NCI-H187 treated with DMSO at 0.1 percent for 48 hours (cell line): ENCODE measurements at places on chromosomes 12 and 14.

DNA sequence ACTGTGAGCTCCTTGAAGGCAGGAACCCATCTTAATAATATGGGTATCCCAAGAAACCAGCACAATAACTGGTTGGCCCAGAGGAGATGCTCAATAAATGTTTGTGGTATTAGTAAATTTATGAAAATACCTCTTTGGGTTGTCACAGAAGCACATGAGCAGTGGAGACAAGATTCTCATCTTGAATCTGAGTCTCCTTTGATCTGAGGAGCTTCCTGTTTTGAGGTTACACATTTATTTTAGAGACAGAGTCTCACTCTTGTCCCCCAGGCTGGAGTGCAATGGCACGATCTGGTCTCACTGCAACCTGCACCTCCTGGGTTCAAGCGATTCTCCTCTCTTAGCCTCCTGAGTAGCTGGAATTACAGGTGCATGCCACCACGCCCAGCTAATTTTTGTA, 247.4 kb downstream of the NRXN3 start:
- DNase-seq, result no peak

GRCh38 chr12:41293011-41293410, 104.9 kb downstream of the PDZRN4 start:
- DNase-seq, result no peak

- DNase-seq, result no peak
Observed at GRCh38 chr12:66563220-66563619, 115.7 kb downstream of the GRIP1 start.

- no peak for DNase-seq
Observed at GRCh38 chr14:61563162-61563511, 132.2 kb upstream of the HIF1A start.

- no peak for DNase-seq
Observed at GRCh38 chr12:22535478-22535877, 8.9 kb downstream of the C2CD5 start.

DNA sequence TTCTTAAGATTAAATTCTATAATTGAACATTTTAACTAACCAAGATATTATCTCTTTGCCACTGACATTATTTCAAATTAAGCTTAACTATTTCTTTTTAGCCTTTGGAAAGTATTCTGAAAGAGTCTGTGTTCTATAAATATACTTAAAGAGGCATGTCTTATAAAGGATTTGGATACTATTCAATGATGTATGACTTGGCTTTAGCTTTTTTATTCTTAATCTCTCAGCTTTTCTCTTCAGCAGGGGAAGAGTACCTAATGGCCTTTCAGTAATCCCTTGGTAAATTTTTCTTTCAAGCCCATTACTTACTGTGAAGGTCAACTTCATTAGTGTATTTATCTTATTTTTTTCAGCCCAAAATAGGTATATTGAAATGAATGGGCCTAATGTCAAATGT, 113.8 kb downstream of the LRRK2 start:
- DNase-seq, result no peak

GRCh38 chr14:29757711-29758233, 169.9 kb downstream of the PRKD1 start:
- no peak for DNase-seq

- DNase-seq, result no peak
Observed at GRCh38 chr12:31370531-31371255, 44.7 kb upstream of the SINHCAF start.

GRCh38 chr12:88141425-88141773, 489 bp downstream of the CEP290 start:
- DNase-seq, result no peak

- no peak for DNase-seq
Observed at GRCh38 chr12:107340898-107341297, 247.5 kb upstream of the CRY1 start.

GRCh38 chr12:121673013-121673511, 3.6 kb upstream of the MORN3 start:
- DNase-seq, result no peak

GRCh38 chr14:33646692-33647260, 304.1 kb downstream of the EGLN3 start:
- DNase-seq, result no peak

DNA sequence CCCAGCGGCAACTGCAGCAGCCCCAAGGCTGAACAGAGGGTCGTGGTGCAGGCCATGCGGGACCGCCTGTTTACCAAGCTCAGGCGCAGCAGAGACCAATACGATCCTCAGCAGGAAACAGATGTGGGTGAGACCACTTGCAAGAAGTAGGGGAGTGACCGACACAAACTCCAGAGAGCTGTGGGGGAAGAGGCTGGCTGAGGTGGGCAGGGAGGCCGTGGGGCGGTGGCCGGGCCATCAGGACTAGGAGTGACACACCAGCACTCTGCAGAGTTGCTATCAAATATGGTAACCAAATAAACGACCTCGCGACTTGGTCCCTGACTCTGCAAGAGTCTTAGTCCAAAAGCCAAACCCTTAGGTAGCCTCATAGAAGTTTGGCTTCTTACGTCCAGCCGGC, 30.6 kb downstream of the AMN start:
- DNase-seq, result no peak

DNA sequence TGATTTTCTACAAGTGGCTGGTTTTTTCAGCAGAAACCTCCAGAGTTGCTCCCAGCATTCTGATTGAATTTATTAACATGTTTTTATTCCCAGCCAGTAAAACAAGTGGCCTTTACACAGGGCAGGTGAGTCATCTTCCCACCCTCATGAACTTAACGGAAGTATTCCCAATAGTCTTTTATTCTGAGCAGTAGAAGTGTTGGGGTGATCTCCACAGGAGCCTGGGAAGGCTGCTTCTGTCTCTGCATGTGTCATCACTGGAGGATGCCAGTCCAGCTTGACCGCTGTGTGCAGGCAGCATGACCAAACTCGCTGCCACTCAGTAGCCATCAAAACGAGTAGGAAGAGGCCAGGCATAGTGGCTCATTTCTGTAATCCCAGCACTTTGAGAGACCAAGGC, 13.4 kb upstream of the DNAH10 start:
- no peak for DNase-seq

DNA sequence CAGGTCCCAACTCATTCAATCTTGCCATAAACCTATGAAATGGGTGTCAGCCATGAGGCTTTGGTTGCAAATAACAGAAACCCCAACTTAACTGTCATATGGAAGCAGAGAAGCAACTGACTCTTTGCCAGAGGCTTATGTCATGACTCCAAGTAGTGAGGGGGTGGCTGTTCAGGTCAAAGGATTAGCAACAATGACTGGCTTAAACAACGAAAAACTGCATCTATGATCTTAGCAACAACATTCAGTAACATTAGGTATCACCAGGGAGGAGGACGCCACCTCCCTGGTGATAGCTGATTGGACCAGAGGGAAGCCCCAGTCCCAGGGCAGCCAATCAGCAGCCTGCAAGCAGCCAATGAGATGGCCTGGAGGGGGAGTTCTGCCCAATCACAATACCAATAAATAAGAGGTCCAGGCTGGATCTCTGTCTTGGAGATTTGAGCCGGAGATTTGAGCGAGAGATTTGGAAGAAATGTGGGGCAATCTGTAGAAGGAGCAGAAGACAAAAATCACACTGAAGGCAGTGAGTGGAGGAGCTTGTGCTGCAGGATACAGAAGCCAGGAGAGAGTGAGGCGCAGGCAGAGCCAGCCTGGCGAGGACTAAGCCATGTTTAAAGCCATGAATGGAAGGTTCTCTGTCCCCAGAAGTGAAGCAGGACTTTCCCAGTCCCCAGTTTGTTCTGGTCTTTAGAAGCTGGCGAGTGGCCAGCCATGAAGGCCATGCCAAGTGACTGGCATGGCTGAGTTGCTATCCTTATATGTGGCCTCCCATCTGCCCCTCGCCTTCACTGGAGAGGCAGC, 93.3 kb downstream of the CALM1 start:
- DNase-seq, result no peak

- DNase-seq, result no peak
Observed at GRCh38 chr12:118680356-118680963, 300.9 kb upstream of the SRRM4 start.

DNA sequence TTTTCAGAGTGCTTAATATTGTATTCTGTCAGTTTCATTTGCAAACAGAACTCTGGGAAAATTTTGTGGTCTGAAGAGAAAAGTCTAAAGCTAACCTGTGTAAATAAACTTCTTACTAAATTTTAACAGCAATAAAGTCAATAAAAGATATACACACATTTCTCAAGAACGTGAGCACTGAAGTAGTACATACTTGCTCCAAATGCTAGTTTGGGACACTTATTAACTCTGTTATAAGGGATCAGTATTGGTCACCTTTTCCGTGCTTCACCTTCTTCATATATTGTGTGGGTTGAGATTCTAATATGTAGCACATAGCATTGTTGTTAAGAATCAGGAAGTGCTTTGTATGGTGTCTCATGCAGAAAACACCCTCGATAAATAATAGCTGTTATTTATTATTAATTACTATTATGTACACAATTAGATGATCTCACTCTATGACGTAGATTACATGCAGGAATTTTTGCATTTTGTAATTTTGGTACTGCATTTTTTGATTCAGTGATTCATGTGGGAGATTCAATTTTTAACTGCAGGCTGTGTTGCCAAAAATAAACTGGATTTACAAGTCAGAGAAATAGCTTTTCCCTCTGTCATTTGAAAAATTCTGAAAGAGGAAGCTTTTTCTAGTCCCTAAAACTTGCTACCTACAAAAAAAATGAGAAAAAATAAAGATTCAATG, 300.9 kb downstream of the ACSS3 start:
- DNase-seq, result no peak

- no peak for DNase-seq
Observed at GRCh38 chr12:22626406-22626805, 1.4 kb downstream of the ETNK1 start.

- no peak for DNase-seq
Observed at GRCh38 chr12:76186131-76186906, 101.8 kb upstream of the NAP1L1 start.

- DNase-seq, result no peak
Observed at GRCh38 chr12:54019091-54019811, 9.0 kb upstream of the HOXC6 start.

GRCh38 chr12:28699029-28699428, 450.0 kb upstream of the FAR2 start:
- no peak for DNase-seq

GRCh38 chr12:95218150-95219133, 835 bp downstream of the VEZT start:
- peak; percentile 71 for DNase-seq

GRCh38 chr14:103308717-103309616, 25.1 kb upstream of the EIF5 start:
- DNase-seq, result no peak

DNA sequence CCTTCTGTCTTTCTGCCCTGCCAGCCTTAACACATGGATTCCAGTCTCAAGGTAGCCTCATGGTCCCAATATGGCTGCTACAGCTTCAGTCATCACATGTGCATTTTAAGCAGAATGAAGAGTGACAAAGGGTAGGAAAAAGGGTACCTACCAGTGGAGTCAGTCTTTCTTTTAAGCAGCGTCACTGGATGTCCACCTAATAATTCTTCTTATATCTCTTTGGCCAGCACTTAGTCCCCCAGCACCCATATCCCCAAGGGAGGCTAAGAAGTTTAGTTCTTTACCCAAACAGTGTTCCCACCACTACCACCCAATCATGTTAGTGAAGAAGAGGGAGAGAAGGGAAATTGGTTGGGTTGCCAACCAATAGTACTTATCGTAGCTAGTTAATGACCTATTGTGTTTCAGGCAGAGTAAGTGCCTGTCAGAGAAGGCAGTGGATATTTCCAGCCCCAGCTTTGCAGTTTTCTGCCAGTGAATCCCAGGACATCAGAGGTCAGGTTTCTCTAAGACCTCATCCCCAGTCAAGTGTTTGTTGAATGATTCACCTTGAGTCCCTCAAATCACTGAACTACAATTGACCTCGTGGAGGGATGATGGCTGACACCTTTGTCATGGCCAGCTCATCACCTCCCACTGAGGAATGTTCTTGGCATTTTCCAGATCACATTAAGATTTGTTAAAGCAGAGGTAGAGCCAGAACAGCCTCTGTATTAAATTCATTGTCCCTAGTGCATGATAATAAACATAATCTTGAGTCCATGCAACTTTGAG, 250.9 kb upstream of the CRY1 start:
- DNase-seq, result no peak

DNA sequence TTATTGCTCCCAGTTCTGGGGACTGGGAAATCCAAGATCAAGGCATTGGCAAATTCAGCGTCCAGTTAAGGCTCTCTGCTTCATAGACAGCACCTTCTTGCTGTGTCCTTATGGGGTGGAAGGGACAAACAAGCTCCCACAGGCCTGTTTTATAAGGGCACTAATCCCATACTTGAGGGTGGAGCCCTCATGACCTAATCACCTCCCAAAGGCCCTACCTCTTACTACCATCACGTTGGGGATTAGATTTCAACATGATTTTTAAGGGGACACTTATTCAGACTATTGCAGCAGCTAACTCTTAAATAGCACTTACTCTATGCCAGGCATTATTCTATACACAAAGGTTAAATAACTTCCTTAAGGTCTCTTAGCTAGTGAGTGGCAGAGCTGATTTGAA, 17.3 kb downstream of the TOGARAM1 start:
- no peak for DNase-seq

DNA sequence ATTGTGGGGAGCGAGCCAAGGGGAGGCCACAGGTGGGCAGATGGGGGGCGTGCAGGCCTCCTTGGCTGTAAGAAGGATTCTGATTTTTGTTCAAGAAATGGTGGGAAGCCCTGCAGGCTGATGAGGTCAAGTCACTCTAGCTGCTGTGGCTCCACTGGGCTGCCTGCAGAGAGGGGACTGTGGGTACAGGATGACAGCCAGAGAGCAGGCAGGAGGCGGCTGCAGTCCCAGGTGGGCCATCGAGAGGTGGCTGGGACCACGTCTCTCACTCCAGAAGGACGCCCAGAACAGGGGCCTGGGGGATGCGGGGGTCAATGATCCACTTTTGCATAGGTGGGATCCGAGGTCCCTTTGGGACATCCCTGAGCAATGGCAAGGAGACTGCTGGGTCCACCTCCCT, 9.1 kb downstream of the NCOR2 start:
- DNase-seq, result no peak

DNA sequence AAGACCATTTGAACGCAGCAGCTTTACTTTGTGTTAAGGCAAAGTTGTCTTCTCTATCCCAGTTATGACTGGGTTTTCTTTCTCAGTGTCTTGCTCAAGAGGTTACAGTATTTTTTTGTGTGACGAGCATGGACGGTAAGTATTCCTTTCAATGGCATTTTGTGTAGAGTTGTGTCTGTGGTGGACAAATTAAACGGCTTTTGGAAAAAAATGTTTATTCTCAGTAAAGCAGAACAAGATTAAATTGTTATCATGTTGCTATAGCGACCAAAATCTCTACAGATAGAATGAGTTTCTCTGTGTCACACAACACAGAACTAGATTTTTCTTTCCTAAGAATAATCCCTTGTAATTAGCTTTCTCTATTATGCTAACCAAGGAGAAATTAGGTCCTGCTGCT, 417.1 kb downstream of the AEBP2 start:
- DNase-seq, result no peak

DNA sequence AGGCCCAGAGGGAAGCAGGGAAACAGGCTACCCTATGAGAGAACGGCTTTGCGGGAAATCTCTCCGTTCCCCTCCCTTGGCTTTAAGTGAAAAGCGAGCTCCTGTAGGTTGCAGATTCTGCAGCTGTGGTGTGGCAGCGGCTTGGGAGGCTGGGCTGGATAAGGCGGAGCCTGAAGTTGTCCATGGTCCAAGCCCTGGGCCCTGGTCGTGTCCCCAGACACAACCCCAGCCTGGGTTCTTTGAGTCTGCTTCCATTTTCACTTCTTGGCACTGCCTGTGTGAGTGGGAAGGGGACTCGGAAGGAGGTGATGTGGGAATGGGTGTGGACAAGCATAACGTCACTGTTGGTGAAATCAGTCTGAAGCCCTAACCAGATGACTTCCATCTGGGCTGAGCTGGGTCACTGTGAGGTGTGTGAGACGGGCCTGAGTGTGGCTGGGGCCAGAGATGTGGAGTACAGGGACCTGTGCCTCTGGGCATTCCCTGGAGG, 43.0 kb upstream of the CTDSP2 start:
- no peak for DNase-seq

GRCh38 chr14:87879389-87879788, 113.6 kb downstream of the GALC start:
- DNase-seq, result no peak
